Activated CD4-positive, CD25-positive, alpha-beta regulatory T cell treated with anti-CD3 and anti-CD28 coated beads, Interleukin-2, amount 50 U/mL, for 72 hours (primary cell): ENCODE measurements at places on chromosomes 3 and 15.

DNA sequence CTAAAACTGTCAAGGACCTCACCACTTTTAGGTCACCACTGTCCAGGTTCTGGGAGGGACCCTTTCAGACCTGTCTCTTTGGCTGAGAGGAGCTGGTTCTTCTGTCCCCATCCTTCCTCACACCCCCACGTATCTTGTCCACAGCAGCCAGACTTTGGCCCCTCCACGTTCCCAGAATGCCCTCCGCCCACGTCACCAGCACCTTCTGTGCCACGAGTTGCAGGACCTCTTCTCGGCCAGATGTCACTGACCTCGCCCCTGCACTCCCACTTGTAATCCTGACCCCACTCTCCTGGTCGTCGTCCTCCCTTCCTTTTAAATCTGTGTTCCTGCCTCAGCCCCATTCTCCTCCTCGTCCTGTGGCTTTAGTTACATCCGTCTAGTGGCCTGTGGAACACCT lies 22.6 kb upstream of the SEC13 start:
- DNase-seq: no peak

DNA sequence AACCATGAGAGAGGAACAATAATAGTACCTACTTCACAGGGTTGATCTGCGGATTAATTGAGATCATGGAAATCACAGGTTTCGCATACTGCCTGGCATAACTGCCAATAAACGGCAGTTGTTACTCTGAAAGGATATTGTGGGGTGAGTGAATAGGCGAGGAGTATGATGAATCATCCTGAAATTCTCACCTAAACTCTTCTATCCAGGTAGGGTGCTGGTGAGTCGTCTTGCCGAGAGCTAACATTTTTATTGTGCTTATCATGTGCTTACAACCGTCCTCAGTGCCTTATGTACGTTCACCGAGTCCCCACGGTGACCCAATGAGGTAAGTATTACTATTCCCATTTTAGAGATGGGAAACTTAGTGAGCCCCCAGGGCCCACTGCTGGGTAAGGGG lies 52.4 kb upstream of the SRGAP3 start:
- no peak for DNase-seq

DNA sequence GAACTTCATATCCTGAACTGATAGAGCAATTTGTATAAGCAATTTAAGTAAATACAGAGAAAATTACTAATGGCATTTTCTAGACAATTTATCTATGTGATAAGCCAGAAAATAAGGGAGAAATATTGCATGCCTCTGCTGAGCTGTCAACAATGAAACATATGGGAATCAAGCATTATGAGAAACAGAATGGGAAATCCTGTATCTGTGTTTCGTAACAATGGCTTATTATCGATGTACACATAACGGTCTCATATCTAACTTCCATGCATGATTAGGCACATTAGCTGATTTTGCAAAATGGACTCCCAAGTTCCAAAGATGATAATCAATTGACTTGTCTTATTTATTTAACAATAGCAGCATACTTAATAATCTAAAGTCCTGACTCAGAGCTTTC lies 30.4 kb upstream of the KCNMB2 start:
- no peak for DNase-seq

- no peak for DNase-seq
Measured at GRCh38 chr3:126309165-126309564, 48.0 kb downstream of the KLF15 start.

GRCh38 chr15:77533578-77534430 lies 98.9 kb downstream of the LINGO1 start:
- no peak for DNase-seq
